ENCODE measurements at places on chromosomes 7 and 10.

DNA sequence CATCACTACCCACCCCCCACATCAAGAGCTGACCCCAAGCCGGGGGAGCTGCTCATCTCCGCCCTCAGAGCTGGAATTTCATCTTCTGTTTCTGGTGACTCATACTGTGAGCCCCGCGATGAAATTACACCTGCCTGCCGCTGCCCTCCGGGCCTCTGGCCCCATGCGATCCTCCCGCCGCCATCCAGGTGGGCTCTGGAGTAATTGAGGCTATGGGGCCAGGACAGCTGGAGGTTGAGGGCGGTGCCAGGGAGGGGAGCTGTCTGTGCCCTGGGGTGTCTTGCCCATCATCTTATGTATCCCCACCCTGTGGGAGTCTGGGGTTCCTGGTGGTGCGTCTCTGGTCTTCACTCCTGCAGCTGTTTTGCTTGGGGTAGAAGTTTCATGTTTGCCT is 9.0 kb downstream of the GTF2IRD1 start:
- DNase-seq = no peak

DNA sequence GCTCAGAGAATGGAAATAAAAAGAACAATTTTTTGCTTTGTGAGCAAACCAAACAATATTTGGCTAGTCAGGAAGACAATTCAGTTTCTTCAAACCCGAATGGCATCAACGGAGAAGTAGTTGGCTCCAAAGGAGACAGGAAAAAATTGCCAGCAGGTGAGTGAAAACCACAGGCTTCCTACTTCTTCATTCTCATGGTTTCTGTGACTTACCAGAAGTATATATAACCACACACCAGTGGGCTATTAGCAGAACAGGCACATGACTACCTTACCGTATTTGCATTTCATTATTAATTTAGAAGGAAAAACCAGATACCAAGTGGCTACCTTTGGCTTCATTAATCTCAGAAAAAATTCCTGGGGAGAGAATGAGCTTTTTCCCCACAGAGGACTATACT is 8.8 kb downstream of the TDRD1 start:
- DNase-seq = no peak

DNA sequence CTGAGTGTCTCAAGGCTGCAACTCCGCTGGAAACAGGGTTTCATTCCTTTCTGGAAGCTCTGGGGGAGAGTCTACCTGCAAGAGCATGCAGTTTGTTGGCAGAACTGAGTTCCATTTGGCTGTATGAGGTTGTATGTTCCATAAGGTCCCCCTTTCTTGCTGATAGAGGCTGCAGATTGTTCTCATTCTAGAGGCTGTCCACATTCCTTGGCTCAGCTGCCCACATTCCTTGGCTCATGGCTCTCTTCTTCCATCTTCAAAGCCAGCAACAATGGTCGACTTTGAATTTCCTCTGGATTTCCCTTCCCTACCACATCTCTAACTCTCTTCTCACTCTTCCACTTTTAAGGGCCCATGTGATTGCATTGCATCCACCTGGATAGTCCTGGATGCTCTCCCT is 147.3 kb upstream of the CDCA7L start:
- DNase-seq = no peak

- DNase-seq = no peak
These were observed 640.0 kb downstream of the IPMK start for GRCh38 chr10:57627642-57628178.

GRCh38 chr10:12501324-12501723 is 152.0 kb downstream of the CAMK1D start:
- DNase-seq = no peak

- DNase-seq = no peak
These were observed 42.4 kb upstream of the AGBL3 start for GRCh38 chr7:134943785-134944400.

Data from stimulated activated CD4-positive, alpha-beta T cell treated with anti-CD3 and anti-CD28 coated beads, Interleukin-1b, Interleukin-23, amount 100 ng/mL, for 1 hour (primary cell).